Nucleus accumbens (tissue), 56 donors: ENCODE measurements at places on chromosomes 3 and 15.

DNA sequence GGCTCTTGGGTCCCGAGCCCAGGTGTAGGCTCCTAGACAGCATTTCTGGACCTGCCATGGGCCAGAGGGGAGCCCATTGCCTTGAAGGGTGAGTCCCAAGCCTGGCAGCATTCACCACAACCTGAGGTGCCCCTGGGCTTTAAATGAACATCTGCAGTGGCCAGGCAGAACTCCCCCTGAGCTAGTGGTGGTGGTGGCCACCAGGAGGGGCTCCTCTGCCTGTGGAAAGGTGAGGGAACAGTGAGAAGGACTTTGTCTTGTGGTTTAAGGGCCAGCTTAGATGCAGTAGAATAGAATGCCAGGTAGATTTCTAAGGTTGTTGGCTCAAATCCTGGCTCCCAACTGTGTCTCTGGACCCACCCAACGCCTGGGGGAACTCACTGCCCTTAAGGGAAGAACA lies 55.6 kb downstream of the CASR start:
- no peak for DNase-seq

DNA sequence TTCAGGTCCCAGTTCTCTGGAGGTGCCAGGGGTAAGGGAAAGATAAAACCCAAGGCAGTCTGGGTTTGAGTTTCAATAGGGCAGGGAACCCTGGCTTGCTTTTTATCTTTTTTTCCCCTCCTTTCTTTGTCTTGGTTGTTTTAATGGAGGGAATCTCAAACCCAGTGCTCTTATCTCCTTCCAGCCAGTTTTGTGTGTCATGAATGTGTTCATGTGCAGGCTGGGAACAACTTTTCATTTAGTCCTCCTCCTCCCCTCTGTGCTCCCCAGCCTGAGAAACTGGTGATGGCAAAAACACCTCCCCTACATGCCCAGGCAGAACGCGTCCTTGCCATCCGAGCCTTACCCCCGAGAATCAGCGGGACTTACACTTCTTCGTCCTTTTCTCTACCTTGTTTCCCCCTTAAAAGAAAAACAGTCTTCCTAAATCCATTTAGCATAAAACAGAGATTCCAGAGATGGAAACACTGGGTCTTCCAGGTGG lies 10.9 kb downstream of the SEMA3G start:
- no peak for DNase-seq

DNA sequence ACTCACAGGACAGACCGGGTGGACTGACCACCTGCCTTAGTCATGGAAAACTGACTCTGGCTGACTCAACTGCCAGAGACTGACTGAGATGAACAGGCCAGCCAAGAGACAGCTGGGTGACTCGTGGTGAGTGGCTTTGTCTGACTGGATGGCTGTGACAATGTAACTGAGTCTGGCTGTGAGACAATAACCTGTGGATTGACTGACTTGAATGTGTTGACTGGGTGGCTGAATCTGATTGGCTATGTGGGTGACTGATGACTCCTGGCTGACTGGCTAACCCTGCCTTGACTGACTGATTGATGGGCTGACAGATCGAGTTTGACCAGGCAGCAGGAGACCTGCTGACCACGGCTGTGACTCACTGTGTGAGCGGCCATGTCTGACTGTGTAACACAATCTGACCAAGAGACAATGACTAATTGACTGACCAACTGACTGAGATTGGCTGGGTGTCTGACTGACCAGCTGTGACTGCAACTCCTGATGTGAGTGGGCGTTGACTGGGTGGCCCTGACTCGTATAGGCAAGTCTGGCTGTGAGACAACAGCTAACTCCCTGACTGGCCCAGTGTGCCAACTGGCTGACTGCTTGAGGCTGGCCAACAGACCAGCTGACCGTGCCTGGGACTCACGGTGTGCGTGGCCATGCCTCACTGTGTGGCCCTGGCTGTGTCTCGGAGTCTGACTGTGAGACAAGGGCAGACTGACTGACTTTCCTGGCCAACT lies 509.1 kb downstream of the SHQ1 start:
- DNase-seq, result no peak

- DNase-seq, result no peak
Measured at GRCh38 chr15:48143856-48144255, 23.1 kb downstream of the SLC24A5 start.

GRCh38 chr3:13452490-13453335 lies 27.4 kb upstream of the HDAC11 start:
- peak; percentile 35 for DNase-seq

- DNase-seq, result no peak
Measured at GRCh38 chr3:9713142-9713541, 9.5 kb downstream of the CPNE9 start.

DNA sequence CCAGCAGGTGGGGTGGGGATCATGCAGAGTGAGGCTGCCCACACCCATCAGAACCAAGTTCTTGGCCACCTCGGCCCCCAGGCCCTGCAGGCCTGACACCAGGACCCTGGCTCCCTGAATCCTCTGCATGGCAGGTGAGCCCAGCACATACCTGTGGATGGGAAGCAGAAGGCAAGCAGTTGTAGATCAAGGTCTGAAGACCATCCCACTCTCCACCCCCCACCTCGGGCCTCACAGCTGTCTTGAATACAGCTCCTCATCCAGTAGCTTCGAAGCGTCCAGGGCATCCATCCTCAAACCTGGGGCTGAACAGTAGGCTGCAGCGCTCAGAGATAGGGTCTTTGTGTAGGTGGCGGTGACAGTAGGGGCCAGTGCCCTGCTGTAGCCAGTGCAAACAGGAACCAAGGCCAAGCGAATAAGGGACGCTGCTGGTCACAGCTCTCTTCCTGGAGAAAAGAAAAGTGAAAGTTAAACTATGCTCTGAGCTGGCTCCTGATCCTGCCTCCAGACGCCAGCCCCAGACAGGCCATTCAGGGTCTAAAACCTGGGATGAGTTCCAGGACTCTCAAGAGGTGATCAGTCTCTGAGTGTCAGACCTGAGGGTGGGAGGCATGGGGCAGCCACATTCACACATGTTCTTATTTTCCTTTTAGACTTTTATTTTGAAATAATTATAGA lies at the start of gene UBA7:
Gene UBA7 (minus strand): TSS at position 457 of the 678 bp plus-strand sequence. CDS start 166 bp downstream, at position 291.
- DNase-seq, result no peak

DNA sequence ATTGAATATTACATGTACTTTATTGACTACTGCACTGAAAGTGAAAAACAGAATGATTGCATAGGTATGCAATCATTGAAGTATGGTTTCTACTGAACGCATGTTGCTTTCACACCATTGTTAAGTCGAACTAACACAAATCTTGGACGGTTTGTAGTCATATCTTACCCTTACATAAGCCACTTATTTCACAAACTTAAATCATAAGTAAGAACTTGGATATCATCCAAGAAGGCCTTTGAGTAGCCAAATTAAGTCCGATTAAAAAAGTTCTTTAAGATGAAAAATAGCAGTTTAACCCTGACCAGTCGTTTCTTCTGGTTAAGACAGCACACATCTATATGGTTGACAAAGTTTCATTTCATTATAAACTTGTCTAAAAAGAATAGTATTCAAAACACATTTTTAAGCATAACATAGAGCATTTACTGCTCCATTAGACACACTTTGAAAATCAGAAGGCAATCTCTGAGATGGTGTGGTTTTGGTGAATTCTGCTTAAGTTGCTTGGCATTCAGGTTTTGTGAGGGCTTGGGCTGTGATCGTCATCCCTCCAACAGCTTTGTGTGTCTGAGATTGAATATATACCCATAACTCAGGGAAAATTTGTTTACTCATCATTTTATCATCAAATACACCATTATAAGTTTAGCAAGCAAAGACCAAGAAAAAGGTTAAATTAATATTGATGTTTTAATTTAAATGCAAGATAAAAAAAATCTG lies 92.2 kb downstream of the NFKBIZ start:
- no peak for DNase-seq

DNA sequence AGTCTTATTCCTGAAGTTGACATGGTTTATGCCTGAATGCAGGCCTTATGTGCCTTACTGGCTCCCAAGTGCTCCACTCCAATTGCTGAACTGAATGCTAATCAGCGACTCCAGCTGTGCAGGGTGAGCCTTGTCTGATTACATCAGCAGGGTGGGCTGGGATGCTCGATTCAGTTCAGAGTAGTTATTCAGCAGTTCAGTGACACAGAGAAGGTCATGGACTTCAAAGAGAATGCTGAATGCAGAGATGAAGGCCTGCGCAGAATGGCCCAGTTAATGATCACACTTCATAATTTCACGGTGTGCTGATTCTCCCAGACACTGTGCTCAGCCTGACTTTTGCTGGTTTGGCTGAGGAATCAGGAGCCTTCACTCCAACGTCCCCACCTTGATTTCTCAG lies 63.6 kb downstream of the CLDN1 start:
- peak; percentile 4 for DNase-seq

DNA sequence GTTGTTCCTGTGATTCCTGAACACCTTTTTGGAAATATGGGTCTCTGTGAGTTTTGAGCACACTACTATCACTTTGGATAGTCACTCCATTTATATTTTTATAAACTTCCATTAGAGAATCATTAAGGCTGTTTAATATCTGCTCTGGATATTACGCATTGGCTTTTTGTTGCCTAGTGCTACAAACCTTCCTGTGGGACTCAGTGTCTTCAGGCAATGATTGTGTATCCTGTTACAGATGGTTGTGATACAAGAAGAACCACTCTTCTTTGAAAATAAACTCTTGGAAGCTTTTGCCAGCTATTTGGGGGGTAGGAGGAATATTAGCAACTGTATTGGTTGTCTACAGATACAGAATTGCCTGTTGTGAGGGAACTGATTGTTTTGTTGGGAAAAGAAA lies 15.6 kb downstream of the GCSAM start:
- no peak for DNase-seq
